ENCODE measurements at places on chromosomes 13 and 19.
A peak's percentile ranks its signal among the peaks of the same experiment; 100 is the strongest.

DNA sequence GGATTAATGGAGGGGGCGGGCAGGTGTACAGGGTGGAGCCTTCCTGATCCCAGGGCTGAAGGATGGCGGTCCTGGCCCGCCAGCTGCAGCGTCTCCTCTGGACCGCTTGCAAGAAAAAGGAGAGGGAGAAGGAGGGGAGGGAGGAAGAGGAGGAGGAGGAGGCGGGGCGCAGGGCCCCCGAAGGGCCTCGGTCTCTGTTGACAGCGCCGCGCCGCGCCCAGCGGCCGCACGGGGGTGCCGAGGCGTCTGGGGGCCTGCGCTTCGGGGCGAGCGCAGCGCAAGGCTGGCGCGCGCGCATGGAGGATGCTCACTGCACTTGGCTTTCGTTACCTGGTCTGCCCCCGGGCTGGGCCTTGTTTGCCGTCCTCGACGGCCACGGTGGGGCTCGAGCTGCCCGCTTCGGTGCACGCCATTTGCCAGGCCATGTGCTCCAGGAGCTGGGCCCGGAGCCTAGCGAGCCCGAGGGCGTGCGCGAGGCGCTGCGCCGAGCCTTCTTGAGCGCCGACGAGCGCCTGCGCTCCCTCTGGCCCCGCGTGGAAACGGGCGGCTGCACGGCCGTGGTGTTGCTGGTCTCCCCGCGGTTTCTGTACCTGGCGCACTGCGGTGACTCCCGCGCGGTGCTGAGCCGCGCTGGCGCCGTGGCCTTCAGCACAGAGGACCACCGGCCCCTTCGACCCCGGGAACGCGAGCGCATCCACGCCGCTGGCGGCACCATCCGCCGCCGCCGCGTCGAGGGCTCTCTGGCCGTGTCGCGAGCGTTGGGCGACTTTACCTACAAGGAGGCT is at the start of gene PPM1N:
TSS of gene PPM1N (plus strand) at position 33 of the 785 bp plus-strand sequence. CDS start at position 63, 30 bp downstream.
- peak; percentile 78 for DNase-seq

- no peak for DNase-seq
Observed at GRCh38 chr19:6086068-6086788, 24.1 kb downstream of the RFX2 start.

- DNase-seq: no peak
Observed at GRCh38 chr19:10643968-10644259, 10.2 kb upstream of the ILF3 start.

- no peak for DNase-seq
Observed at GRCh38 chr13:33119856-33120543, 103.8 kb downstream of the KL start.

GRCh38 chr13:80547341-80547740 is 206.4 kb upstream of the SPRY2 start:
- DNase-seq: no peak

DNA sequence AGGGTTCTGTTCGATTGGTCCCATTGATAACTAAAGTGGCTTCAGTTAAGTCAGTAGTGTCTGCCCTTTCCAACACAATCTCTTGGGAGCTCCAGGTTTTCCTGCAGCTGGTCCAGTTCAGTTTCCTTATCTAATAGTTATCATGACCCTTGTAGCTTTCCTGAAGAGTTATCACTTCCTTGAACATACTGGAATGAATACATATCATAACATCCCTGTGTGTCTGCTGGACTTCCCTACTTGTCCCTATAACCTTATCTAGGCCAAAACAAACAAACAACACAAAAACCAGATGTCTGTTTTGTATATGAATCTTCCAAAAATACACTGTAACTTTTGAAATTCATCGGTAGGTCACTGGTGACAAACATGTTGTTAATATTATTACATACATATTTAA is 167.6 kb downstream of the DCT start:
- DNase-seq: no peak

- peak; percentile 30 for DNase-seq
Observed at GRCh38 chr19:42216653-42217519, 591 bp downstream of the DEDD2 start.

DNA sequence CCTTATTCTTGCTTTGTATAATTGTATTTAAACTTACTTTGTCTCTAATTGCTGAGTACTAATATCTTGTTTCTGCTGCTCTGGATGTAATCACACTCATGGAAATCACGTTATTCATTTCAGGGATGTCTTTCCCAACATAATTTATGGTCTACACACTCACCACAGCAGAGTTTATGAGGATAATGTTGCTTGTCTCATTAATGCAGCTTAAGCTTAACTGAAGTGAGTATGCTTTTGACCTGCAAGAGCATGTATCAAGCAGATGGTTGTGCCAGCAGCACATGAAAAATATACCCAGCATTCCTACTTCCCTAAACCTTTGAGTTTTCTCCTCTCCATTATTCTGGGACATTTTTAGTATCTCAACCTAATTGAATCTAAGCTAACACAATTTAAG is 1080.9 kb downstream of the SLITRK5 start:
- no peak for DNase-seq

- DNase-seq: no peak
Observed at GRCh38 chr19:46954993-46955812, 64.4 kb upstream of the NPAS1 start.

DNA sequence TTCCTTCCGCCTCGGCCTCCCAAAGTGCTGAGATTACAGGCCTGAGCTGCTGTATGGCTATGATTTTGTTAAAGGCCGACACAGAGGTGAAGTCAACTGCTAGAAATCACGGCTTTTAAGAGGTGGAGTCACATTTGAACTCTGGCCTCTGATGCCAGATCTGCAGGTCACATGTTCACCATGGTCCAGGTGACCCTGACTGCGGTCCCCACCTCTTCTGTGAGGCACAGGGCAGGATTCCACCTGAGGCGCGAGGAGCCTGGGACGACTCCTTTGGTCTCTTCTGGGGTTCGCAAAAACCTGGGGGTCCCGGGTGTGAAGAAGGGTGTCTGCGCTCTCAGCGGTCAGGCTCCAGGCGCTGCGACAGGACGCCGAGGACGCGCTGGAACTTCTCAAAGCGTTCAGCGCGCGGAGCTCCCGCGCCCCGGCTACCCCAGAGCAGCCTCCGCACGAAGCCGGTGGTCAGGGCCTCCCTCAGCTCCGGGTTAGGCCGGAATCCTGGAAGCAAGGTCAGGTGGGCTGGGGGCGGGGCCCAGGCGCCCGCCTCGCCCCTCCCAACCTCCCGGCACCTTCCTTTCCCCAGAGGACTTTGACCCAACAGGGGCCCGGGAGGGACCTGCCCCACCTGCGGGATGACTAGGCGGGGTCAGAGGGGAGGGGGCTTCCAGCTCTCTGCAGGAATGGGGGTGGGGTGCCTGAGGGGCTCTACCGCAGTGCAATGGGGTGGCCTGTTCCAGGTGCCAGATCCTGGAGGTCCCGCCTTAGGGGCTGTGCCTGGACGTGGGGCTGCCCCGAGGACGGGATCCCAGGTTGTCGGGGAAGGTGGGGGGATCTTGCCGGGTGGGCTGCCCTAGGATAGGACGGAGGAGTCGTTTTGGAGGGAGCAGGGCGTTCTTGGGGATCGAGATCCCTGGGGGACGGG is 13.0 kb downstream of the TRIP10 start:
- DNase-seq: no peak

DNA sequence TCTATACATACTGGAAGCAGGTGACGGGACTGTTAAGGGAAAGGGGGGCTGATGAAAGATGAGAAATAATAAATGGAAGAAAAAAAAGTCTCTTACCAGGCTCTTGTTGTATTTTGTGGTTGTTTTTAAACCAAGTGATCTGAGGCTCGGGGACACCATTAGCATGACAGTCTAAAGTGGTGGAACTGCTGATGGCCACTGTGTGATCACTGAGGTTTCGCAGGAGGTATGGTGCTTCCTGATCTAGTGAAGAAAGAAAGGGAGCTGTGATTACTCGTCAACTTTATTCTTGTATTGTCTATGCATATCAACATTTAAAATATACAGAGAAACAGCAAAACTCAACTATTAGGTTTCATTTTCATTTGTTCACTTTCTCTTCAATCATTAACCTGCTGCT is 110.1 kb downstream of the FLT1 start:
- DNase-seq: no peak

DNA sequence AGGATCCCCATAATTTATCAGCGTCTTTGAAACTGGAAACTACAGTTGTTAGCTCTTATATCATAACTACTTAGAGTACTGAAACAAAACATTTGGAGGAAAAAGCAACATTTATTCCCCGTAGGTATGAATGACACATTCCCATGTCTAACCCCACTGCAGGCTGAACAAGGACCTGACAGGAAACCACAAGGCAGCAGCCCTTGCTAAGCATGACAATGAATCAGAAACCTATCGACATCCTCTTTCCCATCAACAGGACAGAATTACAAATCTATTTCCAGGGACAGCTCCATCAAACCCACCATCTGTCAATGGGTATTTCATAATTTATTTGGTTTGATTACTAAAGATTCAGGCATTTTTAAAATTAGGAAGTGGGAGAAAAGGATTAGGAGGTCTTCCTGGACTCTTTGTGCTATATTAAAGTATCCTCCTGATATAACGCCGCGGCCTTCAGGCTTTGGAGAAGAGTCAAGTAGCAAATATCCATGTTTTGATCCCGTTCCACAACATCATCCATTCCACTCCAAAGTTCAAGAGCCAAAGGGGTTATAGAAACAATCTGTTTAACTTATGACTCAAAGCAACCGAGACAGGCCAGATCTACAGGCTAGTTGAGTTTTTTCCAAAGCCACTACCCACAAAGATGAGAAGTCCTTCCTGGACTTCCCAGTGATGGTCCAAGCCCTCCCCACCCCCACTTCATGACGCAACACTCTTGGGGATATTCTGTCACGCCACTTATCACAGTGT is 51.1 kb downstream of the FAM216B start:
- DNase-seq: no peak

DNA sequence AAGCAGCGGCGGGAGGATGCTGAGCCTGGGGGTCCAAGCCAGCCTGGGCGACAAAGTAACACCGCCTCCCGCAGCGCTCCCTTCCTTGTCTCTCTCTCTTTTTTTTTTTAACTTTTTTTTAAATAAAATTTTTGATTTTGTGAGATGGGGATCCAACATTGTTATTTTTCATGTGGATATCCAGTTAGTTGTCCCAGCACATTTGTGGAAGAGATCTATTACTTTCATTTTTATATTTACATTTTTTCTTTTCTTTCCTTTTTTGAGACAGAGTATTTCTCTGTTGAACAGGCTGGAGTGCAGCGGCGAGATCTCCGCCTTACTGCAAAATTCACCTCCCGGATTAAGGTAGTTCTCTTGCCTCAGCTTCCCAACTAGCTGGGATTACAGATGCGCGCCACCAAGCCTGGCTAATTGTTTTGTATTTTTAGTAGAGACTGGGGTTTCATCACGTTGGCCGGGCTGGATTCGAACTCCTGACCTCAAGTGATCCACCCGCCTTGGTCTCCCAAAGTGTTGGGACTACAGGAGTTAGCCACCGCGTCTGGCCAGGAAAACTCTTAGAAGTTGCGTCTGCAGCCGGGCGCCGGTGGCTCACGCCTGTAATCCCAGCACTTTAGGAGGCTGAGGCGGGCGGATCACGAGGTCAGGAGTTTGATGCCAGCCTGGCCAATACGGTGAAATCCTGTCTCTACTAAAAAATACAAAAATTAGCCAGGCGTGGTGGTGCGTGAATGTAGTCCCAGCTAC is 19.4 kb downstream of the ZNF816 start:
- DNase-seq: no peak

DNA sequence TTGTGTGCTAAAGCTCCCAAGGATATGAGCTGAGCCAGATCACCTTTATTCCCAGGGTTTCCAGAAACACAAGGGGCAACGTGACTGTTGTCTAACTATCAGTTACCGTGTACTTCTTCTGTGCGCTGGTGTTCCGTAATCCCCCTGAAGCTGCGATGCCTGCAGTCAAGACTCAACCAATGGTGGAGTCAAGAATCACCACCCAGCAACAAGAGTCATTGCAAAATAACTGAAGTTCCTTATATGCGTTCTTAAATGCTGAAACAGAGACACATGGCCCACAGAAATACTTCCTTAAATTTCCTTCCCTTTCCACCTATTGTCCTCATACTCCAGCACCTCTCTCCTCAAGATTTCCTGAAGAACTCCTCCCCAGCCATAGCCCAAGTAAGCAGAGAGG is 200.2 kb downstream of the KATNAL1 start:
- DNase-seq: no peak

DNA sequence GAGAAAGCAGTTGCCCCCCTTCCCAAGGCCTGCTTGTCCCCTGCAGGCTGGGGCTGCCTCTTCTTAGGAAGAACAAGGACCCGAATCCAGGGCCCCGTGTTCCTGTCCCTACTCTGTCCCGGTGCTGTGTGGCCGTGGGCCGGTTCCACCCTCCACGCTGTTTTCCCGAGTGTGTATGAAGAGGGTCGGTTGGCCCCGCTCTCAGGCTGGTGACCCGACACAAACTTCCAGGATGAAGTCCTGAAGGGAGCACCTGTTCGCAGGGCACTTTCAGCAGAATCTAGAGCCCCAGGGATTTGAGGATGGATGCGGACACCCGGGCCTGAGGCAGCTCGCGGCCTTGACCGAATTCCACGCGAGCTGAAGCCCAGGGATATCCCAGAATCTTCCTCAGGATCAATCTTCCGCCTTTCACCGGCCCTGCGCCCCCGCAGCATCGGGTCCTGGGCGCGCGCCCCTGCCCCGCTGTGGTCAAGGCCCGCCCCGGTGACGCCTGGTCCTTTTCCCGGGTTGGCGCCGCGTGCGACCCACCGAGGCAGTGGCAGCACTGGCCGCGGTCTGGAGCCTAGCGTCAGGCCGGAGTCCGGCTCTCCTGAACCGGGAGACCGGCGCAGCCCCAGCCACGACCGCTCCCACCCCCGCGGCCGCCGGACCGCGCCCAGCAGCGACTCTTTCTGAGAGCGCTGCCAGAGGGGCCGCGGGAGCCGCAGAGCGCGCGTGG is 528 bp upstream of the CHST8 start:
- no peak for DNase-seq

DNA sequence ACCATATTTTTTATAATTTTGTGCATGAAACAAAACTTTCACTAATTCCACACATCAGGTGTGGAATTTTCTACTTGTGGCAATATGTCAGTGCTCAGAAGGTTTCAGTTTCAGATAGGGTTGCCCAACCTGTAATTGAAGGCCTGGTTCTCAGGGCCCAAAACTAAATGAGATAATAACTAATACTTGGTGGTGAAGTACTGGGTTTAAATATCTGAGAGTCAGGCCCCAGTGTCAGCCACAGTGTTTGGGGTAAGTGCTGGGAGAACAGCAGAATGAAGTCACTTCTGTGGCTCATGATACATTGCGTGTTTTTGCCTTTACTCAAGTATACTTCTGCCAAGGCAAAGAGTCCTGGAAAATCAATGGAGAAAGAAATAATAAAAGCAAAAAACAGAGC is 5.6 kb downstream of the SAFB start:
- no peak for DNase-seq

DNA sequence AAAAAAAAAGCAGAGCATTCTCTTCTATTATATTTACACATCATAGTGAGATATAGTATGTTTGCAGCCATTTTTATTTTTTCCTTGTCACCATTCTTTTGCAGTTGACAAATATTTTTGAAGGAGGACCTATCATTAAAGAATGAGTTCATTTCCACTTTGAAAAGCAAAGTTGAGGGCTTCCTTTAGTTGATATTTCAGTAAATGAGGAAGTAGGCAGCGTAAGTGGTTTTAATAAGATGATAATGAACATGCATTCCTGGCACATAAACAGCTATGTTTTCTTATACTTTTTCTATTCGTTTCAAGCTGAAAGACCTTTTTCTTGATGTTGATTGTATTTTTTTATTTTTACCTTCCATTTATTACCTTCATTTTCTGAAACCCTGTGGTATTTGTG is 66.2 kb downstream of the ZMYM2 start:
- DNase-seq: peak; percentile 5

GRCh38 chr13:40315416-40316064 is 350.9 kb downstream of the FOXO1 start:
- DNase-seq: no peak

- DNase-seq: no peak
Observed at GRCh38 chr13:79631051-79631659, 150.2 kb downstream of the NDFIP2 start.

Measured in germinal center (tissue), 1 donor.